ENCODE measurements at places on chromosomes 12 and 14.
A peak's percentile ranks its signal among the peaks of the same experiment; 100 is the strongest.

- DNase-seq: no peak
Measured at GRCh38 chr12:21665816-21666215, 8.2 kb upstream of the LDHB start.

DNA sequence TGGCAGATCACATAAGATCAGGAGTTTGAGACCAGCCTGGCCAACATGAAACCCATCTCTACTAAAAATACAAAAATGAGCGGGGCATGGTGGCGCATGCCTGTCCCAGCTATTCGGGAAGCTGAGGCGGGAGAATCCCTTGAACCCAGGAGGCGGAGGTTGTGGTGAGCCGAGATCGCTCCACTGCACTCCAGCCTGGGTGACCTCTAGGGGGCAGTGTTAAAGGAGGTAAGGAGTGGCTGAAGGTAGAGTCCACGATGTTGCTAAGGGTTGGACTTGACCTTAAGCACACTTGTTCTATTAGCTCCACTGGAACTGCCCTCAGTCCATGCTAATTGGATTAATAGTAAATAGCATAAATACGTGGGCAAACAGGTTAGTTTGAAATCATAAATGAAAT lies 62.4 kb upstream of the PSMC1 start:
- no peak for DNase-seq

GRCh38 chr14:49614196-49614595 lies 6.2 kb downstream of the RPL36AL start:
- DNase-seq: no peak

- DNase-seq: peak; percentile 78
Measured at GRCh38 chr12:13465635-13466034, 269.1 kb downstream of the EMP1 start.

GRCh38 chr12:66118240-66118891 lies 12.2 kb downstream of the LLPH start:
- DNase-seq: peak; percentile 50

DNA sequence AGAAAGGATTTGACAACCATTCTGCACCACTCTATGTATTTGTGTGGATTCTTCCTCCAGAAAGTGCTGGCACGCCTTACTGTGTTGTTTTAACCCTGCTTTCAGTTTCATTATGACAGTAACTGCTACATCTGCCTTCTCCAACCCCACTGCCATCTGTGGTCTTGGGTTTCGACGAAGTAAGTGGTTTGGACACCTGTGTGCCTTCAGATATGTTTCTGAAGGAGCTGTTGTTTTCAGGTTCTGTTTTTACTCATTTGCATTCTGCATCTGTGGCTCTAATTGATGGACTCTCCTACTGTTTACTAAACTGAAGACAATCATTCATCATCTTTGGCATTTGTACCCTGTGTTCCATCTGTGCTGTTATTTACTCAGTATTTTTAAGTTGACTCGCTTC lies 4.1 kb downstream of the TSHR start:
- DNase-seq: no peak

DNA sequence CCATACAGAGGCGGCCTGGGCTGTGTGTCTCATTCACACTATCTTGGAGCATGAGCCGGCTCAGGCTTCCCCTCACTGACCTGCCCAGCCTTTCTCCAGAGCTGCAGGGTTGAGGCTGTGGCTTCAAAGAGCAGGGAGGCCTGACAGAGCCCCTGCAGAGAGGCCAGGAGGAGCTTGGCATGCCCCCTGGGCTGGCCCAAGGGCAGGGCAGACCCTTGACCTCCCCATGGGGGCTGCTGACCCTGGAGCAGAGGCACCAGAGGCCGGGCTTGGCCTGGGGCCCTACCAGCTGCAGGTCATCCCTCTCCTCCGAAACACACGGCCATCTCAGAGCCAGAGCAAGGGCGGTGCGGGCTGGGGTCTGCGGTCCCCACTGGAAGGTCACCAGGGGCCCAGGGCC lies 46.6 kb upstream of the FZD10 start:
- no peak for DNase-seq

DNA sequence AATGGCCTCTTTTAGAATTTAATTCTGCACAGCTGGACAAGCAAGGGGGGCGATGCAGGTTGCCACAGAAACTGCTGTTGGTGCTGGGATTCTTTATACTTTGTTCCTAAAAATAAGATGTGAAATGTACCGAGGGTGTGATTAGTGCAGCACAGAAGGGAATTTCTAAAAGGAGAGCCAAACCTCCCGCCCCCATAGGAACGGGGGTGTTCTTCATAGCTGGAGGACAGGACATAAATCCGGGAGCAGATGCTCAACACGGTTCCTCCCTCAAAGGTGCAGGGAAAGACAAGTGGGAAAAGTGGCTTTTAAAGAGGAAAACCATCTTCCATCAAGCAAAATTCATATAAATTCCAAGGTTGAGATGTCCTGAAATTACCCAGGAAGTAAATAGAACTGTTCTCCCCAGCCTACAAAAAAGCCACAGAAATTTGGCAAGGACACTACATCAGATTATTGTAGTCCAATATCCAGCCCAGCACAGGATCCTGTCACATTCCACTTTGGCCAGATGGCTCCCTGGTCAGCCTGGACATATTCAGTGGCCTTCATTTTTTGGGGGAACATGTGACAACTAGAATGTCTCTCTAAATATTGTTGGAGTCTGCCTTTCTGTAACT lies 51.4 kb upstream of the TMX1 start:
- DNase-seq: peak; percentile 18

DNA sequence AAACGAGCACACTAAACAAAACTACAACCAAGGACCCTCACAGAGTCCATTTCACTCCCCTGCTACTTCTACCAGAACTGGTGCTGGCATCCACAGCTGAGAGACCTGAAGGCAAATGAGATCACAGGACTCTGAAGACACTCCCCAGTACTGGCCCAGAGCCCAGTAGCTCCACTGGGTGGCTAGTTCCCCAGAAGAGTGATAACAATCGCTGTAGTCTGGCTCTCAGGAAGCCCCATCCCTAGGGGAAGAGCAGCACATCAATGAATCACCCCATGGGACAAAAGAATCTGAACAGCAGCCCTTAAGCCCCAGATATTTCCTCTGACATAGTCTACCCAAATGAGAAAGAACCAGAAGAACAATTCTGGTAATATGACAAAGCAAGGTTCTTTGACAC lies 190.7 kb upstream of the BMP4 start:
- DNase-seq: peak; percentile 4

GRCh38 chr12:108905725-108906124 lies 25.8 kb downstream of the DAO start:
- no peak for DNase-seq

DNA sequence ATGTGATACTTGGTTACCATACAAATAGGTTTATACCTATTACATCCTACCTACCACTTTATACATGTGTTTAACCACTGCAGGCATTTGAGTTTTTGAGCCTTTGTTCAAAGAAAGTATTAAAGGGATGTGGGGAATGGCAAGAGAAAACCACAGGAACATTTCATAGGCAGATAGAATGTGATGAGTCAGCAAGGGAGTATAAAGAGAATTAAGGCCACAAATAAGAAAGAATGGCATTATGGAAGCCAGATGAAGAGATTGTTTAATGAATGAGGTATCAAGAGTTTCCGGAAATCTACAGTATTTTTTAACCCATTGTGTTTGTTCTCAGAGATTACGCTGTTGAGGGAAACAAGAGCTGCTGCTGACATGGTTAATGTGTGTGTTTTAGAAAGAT lies 66.9 kb downstream of the METTL25 start:
- DNase-seq: peak; percentile 48

GRCh38 chr14:92704821-92705220 lies 43.6 kb downstream of the LGMN start:
- DNase-seq: no peak

DNA sequence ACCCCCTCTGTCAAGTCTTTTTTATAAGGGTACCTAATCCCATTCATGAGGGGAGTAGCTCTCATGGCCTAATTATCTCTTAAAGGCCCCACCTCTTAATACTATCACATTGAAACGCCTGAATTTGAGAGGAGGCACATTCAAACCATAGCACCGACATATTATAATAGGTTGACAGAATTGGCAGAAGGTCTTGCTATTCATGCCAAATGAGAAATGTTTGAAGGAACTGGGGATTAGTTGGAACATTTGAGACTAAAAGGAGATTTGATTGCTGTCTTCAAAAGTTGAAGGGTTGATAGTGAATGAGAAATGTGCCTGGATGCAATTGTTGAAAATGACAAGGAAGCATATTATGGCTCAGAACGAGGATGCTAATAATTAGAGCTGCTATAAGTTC lies 331.1 kb downstream of the ATP23 start:
- DNase-seq: no peak

DNA sequence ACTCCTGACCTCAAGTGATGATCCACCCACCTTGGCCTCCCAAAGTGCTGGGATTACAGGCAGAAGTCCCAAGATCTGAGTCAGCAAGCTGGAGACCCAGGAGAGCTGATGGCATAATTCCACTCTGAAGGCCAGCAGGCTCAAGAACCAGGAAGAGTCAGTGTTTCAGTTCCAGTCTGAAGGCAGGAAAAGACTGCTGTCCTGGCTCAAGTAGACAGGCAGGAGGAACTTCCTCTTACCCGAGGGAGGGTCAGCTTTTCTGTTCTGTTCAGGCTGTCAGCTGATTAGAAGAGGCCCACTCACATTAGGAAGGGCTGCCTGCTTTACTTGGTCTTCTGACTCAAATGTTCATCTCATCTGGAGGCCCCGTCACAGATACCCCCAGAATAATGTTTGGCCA lies 206.0 kb upstream of the MYL2 start:
- peak; percentile 3 for DNase-seq

DNA sequence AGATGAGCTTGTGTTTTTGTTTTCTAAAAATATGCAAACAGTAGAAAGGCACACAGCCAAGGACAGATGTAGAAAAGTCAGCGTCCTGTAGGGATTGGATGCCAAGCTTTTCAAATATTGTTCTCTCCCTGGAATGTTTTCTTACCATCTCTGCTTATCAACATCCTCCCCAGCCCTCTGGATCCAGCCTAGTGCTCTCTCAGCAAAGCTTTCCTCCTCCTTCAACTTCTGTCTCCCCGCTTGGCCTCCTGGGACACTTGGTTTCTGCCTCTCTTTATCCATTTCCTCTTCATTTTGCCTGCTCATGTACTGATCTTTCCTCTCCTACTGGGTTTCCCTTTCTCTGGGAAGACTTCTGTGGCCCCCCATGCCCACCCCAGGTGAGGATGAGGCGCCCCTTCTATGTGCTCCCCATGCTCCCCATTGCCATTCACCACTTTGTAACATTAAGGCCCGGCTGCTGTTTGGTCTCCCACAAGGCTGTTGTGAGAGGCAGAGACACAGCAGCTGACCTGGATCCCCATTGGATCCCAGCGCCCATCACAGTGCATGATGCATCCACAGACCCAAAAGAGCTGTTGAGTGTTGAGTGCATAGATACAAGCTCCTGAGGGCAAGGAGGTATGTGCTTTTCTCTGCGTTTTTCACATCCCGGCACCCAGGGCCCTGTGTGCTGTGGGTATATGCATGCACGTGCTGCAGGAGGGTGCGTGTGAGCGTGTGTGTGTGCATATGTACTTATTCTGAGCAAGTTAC lies 38.2 kb downstream of the EVL start:
- DNase-seq: peak; percentile 51

- DNase-seq: no peak
Measured at GRCh38 chr12:47409310-47409987, 296.4 kb downstream of the RPAP3 start.

DNA sequence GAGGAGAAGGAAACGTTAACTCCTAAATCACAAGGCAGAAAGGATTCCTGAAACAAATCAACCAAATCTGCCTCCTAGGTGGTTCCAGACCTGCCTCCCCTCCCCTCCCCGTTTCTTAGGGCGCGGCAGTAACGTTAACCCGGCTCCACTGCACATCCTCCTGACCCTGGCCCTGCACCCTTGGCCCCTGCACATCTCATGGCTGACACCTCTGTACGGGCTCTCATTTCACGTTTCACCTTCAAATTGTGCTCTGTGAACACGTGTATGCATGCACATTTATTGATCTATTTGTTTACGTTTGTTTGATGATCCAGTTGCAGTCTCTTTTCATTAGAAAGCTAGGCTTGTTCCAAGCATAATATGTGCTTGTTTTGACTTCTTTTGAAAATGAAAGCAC lies 358.1 kb downstream of the ADGRD1 start:
- DNase-seq: no peak
